ENCODE measurements at places on chromosomes 7 and 10. TPM values are rescaled to one million over a fixed set of nuclear protein-coding genes. Genes with fewer than 3 reads are reported as not detected.

Gene INSYN2A
- not detected for total RNA-seq

Gene KLF14
- total RNA-seq = not detected

Gene GSDME
- total RNA-seq = 0.19 TPM

Gene GBX1
- not detected for total RNA-seq

Gene ALKBH4
- total RNA-seq = 3.5 TPM

Gene NUTM2E
- total RNA-seq = 1.6 TPM

Gene XRCC2
- total RNA-seq = 0.25 TPM

Gene ABHD11
- total RNA-seq = 11.5 TPM

Gene GALNT17
- not detected for total RNA-seq

Gene CYP3A7
- total RNA-seq = not detected

Gene NPFFR1
- total RNA-seq = not detected

Gene PSD
- 16.7 TPM for total RNA-seq

Gene TEX47
- not detected for total RNA-seq

Gene TAS2R5
- 0.56 TPM for total RNA-seq

Gene ZNF22
- 14.1 TPM for total RNA-seq

Gene MYL10
- total RNA-seq = not detected

GRCh38 chr7:121515229-121515628 lies 119.1 kb upstream of the FAM3C start:
- H3K27me3 ChIP-seq = no peaks in the 10 kb centered on the region
- no peak overlapping the region for H3K27ac ChIP-seq
- no peak for DNase-seq
- H3K36me3 ChIP-seq = no peaks in the 10 kb centered on the region

- H3K36me3 ChIP-seq = peaks cover 56% of the 10 kb centered on the region
- no peak overlapping the region for H3K27ac ChIP-seq
- H3K4me1 ChIP-seq = no peaks in the 10 kb centered on the region
Observed at GRCh38 chr10:95626500-95626899, 30.0 kb downstream of the ALDH18A1 start.

DNA sequence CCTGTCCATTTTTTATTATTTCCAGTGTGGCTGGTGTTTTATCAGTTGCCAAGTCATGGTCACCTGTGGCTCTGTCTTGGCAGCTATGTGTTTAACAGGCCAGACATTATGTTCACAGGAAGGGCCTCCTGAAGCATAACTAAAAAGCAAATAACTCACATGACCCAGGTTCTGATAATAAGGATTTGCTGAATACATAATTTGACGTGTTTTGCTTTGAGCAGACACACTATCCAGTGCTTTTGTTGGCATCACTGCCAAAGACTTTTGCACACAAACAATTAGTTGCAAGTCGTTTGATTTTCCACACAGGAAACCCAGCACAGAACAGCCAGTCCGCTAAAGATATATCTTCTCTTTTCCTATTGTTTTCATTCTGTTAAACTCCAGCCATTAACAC lies 173.6 kb downstream of the ARL4A start:
- no peak overlapping the region for H3K27ac ChIP-seq
- no peak overlapping the region for H3K4me3 ChIP-seq
- H3K36me3 ChIP-seq = no peaks in the 10 kb centered on the region

DNA sequence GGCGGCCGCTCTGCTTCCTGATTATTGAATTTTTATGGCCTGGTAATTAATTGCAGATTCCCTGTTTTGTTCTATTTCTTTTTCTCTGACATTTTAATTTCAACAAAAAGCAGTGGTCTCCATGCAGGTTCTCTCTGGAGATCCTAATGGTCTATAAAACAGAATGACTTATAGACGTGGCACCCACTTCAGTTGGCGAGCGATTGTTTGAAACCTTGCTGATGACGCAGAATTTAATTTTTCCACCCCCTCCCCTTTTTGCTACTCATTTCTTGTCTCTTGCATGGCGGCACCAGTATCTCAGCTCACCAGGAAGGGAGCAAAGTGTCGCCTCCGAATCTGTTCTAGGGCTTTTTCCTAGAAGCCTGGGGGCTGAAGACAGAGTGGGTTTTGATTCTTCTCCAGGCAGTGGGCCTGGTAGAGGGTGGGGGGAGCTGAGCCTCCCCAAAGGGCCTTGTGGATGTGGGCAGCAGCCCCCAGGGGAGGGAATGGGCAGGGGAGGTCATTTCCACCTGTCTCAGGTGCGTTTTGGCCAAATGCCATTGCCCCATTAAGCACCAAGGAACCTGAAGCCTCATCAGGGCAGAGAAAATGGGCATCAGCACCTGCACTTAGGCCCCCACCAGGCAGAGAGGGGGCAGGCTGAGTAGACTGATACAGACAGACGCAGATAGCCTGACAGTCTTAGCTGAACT lies 3.5 kb upstream of the COMTD1 start:
- no peaks in the 10 kb centered on the region for H3K36me3 ChIP-seq
- no peaks in the 10 kb centered on the region for H3K27me3 ChIP-seq
- DNase-seq = no peak
- H3K27ac ChIP-seq = no peak overlapping the region

DNA sequence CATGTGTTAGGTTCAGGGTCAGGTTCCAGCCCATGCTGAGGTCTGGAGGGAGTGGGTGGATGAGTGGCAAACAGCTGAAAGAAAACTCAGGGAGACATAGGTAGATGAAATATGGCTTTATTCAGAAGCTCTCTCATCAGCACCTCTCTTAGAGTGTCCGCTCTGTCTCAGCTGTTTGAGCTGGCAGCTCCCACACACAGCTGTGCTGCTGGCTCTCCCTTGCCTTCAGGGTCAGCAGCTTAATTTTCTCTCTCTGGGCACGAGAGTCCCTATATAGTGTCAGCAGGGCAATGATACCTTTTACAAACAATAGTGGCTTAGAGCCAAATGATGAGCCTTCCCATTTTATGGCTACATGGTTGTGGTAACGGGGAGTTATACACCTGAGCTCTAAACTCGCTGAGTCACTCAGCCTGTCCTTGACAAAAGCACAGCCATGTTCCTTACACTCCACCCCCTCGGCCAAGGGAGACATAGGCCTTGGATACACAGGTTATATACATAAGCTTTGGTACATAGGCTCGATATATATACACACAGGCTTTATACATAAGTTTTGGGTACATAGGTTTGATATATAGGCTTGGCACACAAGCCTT lies 10.4 kb downstream of the RNF133 start:
- H3K36me3 ChIP-seq = no peaks in the 10 kb centered on the region
- DNase-seq = no peak
- H3K27me3 ChIP-seq = no peaks in the 10 kb centered on the region
- no peak overlapping the region for H3K27ac ChIP-seq

DNA sequence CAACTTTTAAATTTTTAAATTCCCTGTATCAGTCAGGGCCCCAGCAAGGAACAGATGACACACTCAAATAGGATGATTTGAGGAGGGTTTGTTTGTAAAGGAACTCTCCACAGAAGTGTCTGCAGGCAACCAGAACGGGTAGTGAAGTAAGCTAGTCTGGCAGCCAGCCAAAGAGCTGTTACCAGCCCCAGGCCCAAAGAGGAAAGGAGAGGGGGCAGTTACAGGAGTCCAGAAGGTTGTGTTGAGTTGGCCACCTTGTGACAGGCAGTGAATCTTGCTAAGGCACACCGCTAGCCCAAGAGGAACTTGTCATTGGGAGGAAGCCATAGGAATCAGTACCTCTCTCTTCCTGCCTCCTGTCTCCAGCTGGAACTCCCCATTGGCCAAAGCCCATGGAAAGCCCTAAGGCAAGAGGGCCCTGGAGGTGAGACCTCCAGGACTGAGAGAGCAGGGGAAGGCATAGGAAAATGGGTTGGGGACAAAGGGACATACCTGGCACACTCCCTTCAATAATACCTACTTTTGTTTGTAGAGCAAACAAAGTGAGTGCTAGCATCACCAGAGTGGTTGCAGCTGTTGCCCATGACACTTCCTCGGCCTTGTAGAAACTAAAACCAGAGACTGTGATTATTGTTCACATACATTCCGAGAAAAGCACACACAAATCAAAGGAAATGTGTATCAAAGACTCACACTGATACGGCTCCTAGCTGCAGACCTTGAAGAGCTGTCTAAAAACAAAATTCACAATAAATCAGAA lies 25.4 kb upstream of the GATAD1 start:
- H3K36me3 ChIP-seq = no peaks in the 10 kb centered on the region
- peaks cover 2% of the 10 kb centered on the region for H3K27me3 ChIP-seq
- DNase-seq = no peak
- H3K27ac ChIP-seq = no peak overlapping the region
- H3K4me1 ChIP-seq = peaks cover 11% of the 10 kb centered on the region

DNA sequence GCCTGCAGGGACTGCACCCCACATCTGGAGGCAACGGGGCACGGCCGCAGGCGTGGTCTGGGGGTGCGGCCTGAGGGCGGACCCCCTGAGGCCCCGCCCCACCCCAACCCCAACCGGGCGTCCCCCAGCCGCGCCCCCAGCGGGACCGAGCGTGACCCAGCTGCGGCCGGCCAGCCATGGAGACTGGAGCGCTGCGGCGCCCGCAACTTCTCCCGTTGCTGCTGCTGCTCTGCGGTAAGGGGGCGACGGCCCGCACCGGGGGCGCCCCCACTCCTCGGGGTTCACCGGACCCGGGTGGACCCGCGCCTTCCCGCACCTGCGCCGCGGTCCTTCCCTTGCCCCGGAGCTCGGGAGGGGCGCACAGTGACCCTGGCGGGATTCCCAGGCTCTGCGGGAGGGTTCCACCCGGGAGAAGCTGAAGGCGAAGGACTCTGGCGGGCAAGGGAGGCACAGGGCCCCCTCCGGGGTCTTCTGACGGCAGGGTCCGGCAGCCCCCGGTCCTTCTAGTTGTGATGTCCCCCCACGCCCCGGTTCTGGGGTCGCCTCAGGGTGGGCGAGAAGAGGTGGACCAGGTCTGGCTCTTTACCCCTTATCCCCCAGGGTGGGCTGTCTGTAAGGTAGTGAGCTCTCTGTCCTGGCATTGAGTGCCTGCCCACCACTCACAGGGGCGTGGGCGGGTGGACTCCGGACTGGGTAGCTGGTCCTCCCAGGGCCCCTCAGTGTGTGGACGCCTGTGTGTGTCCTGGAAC lies at the start of gene RAMP3:
Gene RAMP3, plus strand, starts transcription at position 139 of the 749 bp plus-strand sequence. Its CDS starts 38 bp downstream, at position 177.
- peaks cover 7% of the 10 kb centered on the region for H3K4me1 ChIP-seq
- no peaks in the 10 kb centered on the region for H3K36me3 ChIP-seq
- DNase-seq = no peak

DNA sequence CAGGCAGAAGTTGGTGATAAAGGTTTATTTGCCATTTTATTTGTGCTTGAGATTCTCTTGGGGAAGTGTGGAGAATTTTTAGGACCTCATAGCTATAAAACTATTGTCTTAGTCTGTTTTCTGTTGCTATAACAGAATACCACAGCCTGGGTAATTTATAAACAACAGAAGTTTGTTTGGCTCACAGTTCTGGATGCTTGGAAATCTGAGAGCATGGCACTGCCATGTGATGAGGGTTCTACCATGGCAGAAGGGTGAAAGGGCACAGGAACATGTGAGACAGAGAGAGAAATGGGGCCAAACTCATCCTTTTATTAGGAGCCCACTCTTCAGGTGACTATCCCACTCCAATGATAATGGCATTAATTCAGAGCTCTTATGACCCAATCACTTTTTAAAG lies 12.3 kb downstream of the SUN3 start:
- no peak overlapping the region for H3K27ac ChIP-seq
- H3K4me1 ChIP-seq = no peaks in the 10 kb centered on the region
- no peak for DNase-seq
- no peak overlapping the region for H3K4me3 ChIP-seq
- peaks cover 7% of the 10 kb centered on the region for H3K27me3 ChIP-seq

DNA sequence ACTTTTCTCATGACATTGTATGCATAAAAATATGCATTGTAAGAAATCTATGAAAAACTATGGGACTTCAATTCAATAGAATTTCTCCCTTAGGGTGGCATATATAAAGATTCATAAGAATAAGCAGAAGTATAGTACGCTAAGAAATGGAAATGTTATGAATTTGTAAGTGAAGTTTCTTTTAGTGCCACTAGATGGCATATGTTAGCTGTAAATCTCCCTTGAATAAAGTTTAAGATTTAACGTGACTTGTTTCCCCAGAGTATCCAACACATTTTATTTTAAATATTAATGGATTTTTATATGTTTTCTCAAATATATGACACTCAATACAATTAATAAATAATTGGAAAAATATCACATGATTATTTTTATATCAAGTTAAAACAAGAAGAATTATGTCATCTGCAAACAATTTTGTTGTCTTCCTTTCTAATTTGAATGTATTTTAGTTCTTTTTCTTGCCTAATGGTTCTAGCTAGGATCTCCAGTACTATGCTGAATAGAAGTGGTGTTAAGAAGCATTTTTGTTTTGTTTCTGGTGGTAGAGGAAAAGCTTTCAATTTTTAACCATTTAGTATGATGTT lies 287.2 kb downstream of the HGF start:
- H3K27ac ChIP-seq = no peak overlapping the region
- H3K36me3 ChIP-seq = no peaks in the 10 kb centered on the region

DNA sequence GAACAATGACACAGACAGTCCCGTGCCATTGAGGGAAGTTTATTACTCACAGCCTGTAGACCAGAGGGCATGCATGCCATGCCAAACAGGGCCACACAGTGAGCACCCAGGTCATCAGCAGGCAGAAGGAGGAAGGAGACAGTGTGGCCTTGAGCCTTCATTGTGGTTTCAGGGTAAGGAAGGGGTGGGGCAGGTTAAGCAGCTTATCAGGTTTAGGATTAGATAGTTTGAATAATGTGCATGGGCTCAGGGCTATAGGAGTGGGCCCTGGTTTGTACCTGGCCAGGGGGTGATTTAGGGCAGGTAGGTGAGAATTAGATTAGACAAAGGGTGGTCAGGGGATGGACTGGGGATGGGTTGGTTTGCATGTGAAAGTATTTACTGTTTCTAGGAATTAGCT lies 67.9 kb downstream of the ADCY1 start:
- no peaks in the 10 kb centered on the region for H3K36me3 ChIP-seq
- H3K27ac ChIP-seq = no peak overlapping the region
- DNase-seq = no peak
- H3K27me3 ChIP-seq = no peaks in the 10 kb centered on the region
- no peak overlapping the region for H3K4me3 ChIP-seq

GRCh38 chr7:7881581-7881980 lies 87.0 kb upstream of the GLCCI1 start:
- no peak overlapping the region for H3K4me3 ChIP-seq
- H3K36me3 ChIP-seq = no peaks in the 10 kb centered on the region
- H3K27me3 ChIP-seq = no peaks in the 10 kb centered on the region
- no peak overlapping the region for H3K27ac ChIP-seq
- H3K4me1 ChIP-seq = no peaks in the 10 kb centered on the region

- no peak for DNase-seq
- no peaks in the 10 kb centered on the region for H3K4me1 ChIP-seq
- H3K36me3 ChIP-seq = no peaks in the 10 kb centered on the region
- no peak overlapping the region for H3K27ac ChIP-seq
Observed at GRCh38 chr10:5260828-5261227, 64.2 kb downstream of the AKR1C4 start.

- no peak overlapping the region for H3K27ac ChIP-seq
- H3K4me3 ChIP-seq = no peak overlapping the region
- peaks cover 12% of the 10 kb centered on the region for H3K4me1 ChIP-seq
- no peaks in the 10 kb centered on the region for H3K27me3 ChIP-seq
- H3K36me3 ChIP-seq = no peaks in the 10 kb centered on the region
Observed at GRCh38 chr7:4610768-4611467, 71.2 kb upstream of the FOXK1 start.

GRCh38 chr10:123562387-123562786 lies 103.8 kb upstream of the GPR26 start:
- no peaks in the 10 kb centered on the region for H3K36me3 ChIP-seq
- no peak overlapping the region for H3K4me3 ChIP-seq
- DNase-seq = no peak
- peaks cover 4% of the 10 kb centered on the region for H3K4me1 ChIP-seq
- no peak overlapping the region for H3K27ac ChIP-seq

Measured in CD4-positive, alpha-beta T cell (primary cell).